SW480 (cell line): ENCODE measurements at places on chromosomes 3 and 15.

DNA sequence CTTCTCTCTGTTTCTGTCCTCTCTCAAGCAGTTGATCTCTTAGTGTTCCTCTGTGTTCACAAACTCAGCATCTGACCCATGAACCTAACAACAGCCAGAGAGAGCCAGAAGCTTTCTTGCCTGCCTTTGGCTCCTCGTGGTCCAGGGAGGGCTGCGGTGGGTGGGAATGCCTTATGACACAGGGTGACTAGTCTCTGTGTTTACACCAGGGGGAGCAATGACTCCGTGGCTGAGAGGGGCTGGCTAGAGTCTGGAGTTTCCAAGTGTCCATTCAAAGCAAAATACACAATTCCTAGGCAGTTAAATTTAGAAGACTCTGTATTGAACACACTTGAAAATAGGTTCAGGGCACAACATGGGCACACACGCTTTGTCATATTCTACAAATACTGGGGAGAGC lies 370.0 kb upstream of the FRG2C start:
- peak; percentile 8 for DNase-seq

- DNase-seq = no peak
Measured at GRCh38 chr3:13792051-13792490, 87.8 kb downstream of the WNT7A start.

DNA sequence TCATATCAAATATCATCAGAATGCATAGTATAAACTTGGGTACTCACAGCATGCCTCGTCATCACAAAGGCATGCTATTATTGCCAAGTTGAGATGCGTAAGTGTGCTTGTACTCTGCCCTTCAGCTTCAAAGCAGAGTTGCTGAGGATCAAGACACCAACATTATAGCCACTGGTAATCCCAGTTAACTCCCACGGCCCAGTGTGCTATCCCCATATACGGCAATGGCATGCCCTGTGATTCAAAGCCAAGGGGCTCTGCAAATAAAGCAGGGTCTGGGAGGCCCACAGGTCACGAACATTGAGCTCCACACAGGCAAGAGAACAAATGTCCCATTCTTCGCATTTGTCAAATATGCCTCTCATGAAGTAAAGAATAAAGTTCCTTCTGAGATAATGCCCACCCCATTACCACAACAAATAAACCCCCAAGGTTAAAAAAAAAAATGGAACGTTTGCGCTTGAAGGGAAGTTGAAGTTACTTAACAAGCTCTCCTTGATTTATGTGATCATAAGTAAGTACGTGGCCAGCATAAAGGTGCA lies 298.1 kb upstream of the NECTIN3 start:
- DNase-seq = peak; percentile 27

- DNase-seq = no peak
Measured at GRCh38 chr3:58041182-58041825, 33.1 kb downstream of the FLNB start.

- DNase-seq = no peak
Measured at GRCh38 chr3:44359146-44359751, 20.7 kb downstream of the TCAIM start.

DNA sequence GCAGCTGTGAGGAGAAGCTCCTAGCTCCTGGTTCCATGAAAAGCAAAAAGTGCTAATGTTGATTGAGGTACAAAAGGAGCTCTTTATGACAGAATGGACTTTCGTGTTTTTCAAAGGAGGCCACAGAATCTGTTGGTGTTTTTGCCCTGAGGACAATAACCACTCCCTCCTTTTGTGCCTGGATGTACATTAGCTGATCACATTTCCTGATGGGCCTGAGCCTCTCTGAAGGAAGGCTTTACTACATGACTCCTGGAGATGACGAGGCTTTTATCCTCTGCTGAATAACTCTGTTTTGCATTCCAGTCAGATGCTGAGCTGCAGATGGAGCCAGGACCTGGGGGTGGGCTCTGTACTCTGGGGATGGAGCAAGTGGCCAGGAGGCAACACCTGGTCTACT lies 301.9 kb downstream of the CACNA2D3 start:
- no peak for DNase-seq

GRCh38 chr3:55454611-55455010 lies 32.5 kb downstream of the WNT5A start:
- DNase-seq = no peak

- DNase-seq = peak; percentile 51
Measured at GRCh38 chr3:183328823-183329222, 75.8 kb downstream of the B3GNT5 start.

DNA sequence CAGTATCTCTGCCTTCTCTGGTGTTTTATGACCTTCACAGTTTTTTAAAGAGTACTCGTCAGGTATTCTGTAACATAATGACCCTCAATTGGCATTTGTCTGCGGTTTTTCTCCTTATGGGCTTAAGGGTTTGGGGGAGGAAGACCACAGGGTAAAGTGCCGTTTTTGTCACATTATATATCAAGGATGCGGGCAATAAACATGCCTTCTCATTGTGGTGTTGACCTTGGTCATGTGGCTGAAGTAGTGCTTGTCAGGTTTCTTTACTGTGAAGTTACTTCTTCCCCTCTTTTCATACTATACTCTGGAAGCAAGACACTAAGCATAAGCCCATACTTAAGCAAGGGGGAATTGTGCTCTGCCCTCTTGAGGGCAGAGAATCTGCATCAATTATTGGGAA lies 16.6 kb downstream of the CAPN3 start:
- no peak for DNase-seq

GRCh38 chr3:129934234-129935123 lies 40.0 kb upstream of the TRH start:
- peak; percentile 18 for DNase-seq

DNA sequence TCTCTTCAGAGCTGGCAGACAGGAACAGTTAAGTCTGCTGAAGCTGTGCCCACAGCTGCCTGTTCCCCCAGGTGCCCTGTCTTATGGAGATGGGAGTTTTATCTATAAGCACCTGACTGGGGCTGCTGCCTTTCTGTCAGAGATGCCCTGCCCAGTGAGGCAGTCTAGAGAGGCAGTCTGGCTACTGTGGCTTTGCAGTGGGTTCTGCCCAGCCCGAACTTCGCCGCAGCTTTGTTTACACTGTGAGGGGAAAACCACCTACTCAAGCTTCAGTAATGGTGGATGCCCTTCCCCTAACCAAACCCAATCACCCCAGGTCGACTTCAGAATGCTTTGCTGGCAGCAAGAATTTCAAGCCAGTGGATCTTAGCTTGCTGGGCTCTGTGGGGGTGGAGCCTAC lies 91.2 kb downstream of the SLC25A26 start:
- DNase-seq = no peak
